ENCODE measurements at places on chromosomes 3 and 15.
A peak's percentile ranks its signal among the peaks of the same experiment; 100 is the strongest.

- no peak for DNase-seq
Measured at GRCh38 chr15:92884436-92885223, 15.5 kb upstream of the CHD2 start.

DNA sequence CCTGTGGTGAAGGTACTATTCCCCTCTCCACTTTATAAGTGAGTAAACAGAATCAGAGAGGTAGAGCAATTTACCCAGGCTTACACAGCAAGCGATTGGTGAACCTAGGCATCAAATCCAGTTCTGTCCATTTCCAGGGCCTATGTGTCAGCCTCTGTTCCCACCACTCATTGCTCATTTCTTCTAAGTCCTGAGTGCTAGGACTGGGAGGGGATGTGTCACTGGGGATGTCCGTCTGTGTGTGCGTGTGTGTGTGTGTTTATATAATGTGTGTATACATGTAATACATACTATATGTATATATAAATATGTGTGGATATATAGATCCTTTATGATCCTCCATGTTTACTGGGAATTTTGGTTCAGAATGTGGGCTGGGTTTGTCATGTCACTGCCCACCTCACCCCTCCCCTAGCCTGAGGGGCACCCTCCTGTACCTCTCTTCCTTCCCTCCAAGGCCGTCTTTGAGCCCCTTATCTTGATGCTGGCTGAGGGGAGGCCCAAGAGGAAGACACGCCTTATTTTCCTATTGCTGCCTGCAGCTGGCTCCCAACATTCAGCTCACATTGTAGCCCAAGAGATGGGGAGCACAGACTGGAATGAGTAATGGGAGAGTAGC is 2.1 kb downstream of the TMEM43 start:
- DNase-seq = no peak

- DNase-seq = no peak
Measured at GRCh38 chr3:65166531-65166930, 478.7 kb upstream of the ADAMTS9 start.

DNA sequence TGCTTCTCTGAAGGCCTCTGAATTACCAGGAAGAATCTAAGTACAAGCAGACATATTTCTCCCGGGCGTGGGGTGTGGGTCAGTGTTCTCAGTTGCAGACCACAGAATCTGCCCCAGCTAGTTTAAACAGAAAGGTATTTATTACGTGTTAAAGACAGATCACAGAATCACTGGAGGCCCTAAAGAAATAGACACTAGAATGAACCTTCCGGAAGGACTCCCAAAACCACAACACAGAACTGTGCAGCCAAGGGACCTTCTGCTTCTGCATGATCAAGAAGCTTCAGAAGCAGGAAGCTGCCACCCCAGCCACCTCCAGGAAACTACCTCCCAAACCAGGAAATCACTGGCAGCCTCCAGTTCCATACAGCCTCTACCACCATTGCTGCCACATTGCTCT is 32.7 kb upstream of the ZFAND6 start:
- DNase-seq = no peak

DNA sequence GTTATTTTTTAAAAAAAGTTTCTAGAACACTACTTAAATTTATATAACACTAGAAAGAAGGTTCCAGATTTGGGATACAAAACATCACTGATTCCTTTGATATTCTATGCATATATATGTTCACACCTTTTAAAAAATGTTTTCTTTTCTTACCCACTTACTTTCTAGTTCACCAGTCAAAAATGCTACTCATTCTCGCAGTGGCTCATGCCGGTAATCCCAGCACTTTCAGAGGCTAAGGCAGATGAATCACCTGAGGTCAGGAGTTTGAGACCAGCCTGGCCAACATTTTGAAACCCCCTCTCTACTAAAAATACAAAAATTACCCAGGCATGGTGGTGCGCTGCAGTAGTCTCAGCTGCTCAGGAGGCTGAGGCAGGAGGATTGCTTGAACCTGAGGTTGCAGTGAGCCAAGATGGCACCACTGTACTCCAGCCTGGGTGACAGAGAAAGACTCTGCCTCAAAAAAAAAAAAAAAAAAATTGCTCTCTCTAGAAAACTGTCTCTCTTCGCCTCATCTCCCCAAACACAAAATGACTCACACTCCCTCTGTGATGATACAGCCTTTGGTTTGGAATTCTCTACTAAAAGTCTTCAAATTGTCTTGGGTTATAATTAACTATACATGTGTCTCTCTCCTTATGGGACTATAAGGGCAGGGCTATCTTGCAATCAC is 52.6 kb upstream of the TGFBR2 start:
- DNase-seq = no peak

GRCh38 chr3:159721324-159721723 is 267.3 kb upstream of the IL12A start:
- DNase-seq = no peak

- DNase-seq = no peak
Measured at GRCh38 chr3:54954022-54954421, 26.2 kb upstream of the LRTM1 start.

GRCh38 chr3:146817704-146818103 is 212.6 kb upstream of the PLSCR5 start:
- DNase-seq = no peak

GRCh38 chr3:60126511-60127304 is 1076.9 kb upstream of the CFAP20DC start:
- DNase-seq = no peak

GRCh38 chr15:45121706-45122417 is 7.7 kb downstream of the DUOXA2 start:
- no peak for DNase-seq

DNA sequence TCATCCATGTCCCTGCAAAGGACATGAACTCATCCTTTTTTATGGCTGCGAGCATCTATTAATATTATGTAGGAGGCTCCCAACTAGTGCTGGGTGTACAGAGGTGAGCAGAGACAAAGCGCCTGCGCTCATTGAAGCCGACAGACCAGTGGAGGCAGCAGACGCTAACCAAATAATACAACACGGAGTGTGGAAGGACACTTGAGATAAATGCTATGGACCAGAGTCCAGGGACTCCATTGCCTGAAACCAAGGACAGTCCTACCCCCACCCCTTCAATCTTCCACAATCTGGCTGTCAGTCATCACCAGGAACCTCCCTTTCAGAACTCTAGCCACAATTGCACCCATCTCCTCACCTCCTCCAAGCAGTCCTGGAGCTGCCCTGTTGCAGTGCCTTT is 41.5 kb downstream of the KLHL6 start:
- no peak for DNase-seq

DNA sequence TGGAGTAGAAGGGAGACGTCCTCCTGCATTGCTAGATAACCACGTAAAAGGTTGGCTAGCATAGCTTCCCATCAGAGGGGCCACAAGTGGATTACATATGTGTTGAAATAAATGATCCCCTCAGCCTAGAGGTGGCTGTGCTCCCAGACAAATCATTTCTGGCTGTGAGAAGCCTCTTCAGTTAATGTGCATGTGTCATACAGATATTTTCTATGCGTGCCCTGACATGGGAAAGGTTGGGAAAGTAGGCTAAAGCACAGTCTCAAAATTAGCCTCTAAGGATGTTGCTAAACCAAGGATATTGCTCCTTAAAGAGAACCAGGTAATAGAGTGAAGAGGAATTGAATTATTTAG is 17.8 kb downstream of the USP3 start:
- no peak for DNase-seq

GRCh38 chr3:99119385-99119784 is 217.9 kb upstream of the DCBLD2 start:
- DNase-seq = no peak

DNA sequence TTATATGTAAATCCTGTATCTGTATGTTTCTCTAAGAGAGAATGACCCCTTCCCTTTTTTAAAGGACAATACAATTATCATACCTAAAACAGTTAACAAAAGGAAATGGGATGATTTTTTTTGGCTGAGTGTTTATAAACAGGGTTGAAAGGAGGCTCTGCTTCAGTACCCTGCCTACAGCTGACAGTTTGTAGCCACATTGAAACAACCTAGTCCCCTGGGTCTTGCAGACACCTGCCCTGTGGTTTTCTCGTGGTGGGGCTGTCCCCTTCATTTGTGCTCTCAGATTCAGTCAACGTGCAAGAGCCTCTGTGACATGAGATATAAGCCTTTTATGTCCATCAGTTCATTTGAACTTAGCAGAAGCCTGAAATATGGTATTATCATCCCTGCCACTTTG is 2.3 kb upstream of the HMCES start:
- DNase-seq = peak; percentile 47

GRCh38 chr15:40342416-40343320 is 1.9 kb upstream of the CCDC9B start:
- DNase-seq = no peak

- DNase-seq = no peak
Measured at GRCh38 chr3:45548681-45549075, 45.9 kb upstream of the LIMD1 start.

- no peak for DNase-seq
Measured at GRCh38 chr3:181383201-181383600, 328.5 kb upstream of the SOX2 start.

DNA sequence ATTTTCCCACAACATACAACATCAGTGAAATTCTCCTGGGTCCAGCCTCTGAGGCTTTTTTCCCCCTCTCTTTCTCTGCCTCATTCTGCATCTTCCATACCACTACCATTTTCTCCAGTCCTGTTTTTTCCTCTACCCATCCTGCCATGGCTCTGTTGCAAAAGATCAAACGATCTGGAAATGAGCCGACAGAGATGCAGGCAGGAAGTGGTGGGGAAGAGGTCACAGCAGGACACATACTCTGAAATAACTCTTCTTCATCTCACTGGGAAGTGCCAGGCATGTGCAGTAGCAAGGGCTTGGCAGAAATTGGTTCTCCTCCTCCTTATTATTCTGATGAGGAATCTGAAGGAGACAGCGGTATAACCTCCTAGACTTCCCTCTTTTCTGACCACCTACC is 114.3 kb downstream of the CORO2B start:
- no peak for DNase-seq

- no peak for DNase-seq
Measured at GRCh38 chr3:141336672-141337522, 31.4 kb upstream of the ZBTB38 start.

- DNase-seq = no peak
Measured at GRCh38 chr3:172519740-172520139, 3.5 kb downstream of the TNFSF10 start.

DNA sequence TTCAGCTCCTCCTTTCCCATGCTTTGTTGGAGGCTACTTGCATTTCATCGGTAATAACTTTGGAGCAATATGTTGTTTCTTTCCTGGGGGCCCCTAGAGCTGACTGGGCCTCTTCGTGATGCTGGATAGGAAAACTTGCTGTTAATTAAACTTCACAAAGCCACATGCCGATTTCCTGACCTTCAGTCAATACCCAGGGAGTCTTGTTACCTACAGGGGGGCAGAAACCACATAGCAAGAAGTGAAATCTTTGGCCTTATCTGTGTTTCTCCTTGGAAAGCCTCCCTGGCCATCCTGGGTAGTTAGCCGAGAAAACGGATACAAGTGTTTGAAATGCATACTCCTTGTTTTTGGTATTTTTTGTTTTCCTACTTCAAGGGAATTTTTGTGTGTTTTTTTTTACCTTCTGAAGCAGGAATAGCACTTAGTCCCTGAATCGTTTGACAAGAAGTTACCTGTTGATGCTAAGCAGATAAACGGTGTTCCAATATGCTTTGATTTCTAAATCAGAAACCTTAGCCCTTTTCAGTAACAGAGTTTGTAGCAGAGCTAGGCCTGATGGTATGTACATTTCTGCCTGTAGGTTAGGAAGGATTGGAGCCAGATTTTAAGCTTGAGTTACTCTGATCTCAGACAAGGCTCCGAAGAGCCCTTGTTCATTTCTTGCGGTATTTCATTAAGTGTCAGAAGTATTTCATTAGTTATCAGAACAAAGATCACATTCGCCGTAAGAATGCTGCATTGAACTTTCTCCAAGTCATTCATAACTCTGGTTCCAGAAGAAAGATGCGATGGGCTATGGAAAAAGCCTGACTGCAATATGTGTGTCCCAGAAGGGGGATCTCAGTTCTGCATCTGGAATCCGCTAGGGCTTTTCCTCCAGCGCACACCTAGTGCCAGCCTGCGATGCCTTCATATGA is 111.5 kb downstream of the THSD4 start:
- no peak for DNase-seq

GRCh38 chr3:13012221-13012691 is 61.0 kb downstream of the IQSEC1 start:
- peak; percentile 80 for DNase-seq

DNA sequence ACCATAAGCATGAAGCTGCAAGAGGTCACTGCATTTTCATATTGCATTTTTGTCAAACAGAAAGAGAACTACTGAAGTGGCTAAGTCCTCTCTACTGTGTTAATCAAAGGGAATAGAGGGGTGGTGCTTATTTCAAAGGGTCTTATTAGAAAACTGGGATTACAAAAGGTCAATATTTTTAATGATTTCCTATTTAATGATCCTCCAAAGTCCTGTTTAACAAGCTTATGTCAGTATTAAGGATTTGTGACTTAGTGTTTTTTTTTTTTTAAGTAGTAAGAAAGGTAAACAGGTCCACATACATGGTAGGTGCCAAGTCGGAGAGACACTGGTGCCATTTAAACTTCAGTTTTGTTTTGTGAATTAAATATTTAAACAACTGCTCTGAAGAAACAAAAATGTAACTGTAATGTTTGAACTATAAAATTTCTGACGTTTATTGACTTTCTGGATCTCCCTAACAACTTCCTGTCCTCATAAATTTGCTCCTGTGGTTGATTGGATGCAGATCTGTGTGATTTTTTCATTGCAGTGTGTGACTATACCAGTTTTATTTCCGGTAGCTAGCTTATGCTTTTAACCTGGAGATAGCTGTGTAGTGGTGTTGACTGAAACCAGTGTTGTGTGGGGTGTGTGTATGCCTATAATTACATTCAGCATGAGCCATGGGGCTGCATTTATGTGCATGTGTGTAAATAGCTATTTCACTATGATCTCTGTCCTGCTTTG is 8.6 kb upstream of the CACNA1D start:
- peak; percentile 20 for DNase-seq

- no peak for DNase-seq
Measured at GRCh38 chr3:127546554-127546953, 44.0 kb downstream of the TPRA1 start.

GRCh38 chr3:51802106-51802703 is 23.2 kb upstream of the IQCF6 start:
- DNase-seq = no peak

DNA sequence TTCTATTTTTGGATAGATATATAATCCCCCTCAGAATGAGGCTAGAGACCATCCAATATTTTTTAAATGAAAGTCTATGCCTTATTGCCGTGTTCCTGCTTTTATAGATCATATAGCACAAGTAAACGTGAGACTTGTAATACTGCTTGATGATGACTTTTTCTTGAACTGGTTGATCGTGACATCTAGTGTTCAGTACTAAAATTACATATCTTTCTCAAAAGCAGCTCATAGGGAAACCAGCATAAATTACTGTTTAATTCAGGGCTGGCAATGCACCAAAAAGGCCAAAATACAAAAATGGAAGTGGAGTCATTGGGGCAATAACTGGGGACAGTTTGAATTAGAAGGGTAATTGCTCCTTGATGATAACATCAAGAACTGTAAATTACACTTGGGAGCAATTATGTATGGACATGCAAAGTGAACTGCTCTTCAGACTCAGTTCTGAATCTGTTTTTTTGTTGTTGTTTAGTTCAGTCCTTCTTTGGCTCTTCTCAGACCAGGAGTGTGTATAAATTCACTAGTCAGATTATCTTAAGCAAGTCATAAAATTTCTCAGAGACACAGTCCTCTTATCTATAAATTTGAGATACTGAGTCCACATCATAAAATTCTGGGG is 325.3 kb downstream of the THSD4 start:
- DNase-seq = no peak
